ENCODE measurements at places on chromosomes 13 and 19.

GRCh38 chr19:32862173-32862572, 7.4 kb downstream of the SLC7A9 start:
- DNase-seq: no peak

GRCh38 chr13:29956853-29957252, 106.4 kb upstream of the UBL3 start:
- no peak for DNase-seq

- DNase-seq: peak; percentile 3
Observed at GRCh38 chr13:72071713-72072112, 204.7 kb upstream of the DACH1 start.

DNA sequence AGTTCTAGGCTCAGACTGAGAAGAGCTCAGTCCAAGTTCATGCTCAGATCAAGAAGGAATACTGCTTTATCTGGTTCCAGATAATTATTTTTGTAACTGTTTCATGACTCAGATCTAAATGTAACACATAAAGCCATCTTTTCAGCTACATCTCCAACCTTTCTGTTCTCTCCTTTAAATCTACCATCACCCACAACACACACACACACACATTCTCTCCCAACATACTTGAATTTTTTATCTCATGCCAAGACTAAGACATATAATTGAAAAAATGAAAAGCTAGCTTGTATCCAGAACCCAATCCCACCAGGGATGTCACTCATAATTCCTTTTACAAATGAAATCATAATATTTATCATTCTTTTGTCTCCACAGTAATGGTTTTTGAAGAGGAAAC, 7.6 kb downstream of the KATNAL1 start:
- DNase-seq: no peak

- DNase-seq: no peak
Observed at GRCh38 chr13:89363144-89363543, 1692.0 kb downstream of the SLITRK5 start.

- DNase-seq: peak; percentile 5
Observed at GRCh38 chr19:32318884-32319520, 26.4 kb upstream of the ZNF507 start.

DNA sequence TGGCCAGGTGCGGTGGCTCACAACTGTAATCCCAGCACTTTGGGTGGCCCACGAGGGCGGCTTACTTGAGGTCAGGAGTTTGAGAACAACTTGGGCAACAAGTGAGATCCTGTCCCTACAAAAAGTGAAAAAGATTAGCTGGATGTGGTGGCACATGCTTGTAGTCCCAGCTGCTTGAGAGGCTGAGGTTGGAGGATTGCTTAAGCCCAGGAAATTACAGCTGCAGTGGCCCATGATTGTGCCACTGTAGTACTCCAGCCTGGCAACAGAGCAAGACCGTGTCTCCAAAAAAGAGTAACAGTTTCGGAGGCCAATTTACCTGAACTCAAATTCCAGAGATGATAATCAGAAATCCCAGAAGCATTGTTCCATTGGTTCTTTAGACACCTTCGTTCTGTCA, 4.4 kb downstream of the ZNF473 start:
- no peak for DNase-seq

DNA sequence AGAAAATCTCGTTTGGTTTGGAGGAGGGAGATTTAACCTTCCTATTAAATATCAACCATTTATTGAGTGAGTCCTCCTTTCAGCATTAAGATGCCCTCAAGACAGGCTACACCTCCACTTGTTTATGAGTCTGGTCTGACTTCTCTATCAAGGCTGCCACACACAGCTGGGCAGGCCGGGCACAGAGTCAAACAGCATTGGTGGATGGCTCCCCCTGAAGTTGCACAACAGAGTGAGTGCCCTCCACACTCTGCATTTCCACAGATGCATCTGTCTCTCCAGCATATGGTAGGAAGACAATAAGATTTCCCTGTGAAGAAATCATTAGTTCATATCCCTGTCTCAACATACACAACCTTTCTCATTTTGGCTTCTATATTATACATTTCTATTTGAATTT, 31.4 kb downstream of the PHF11 start:
- no peak for DNase-seq

DNA sequence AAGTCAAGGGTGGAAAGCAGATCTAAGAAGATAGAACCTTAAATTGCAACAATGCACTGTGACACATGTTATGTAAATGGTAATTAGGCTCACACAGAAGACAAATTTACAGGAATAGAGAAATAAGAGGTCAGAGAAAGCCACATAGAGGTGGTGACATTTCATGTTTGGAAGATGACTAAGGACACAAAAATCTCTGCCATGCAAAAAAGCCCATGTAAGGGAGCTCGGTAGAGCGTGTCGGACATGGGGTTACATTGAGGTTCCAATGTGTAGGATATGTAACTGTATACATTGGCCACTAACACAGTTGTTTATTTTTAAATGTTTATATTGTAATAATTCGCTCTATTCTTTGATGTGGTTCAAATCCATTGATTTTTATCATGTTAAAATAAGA, 33.7 kb downstream of the SUGT1 start:
- DNase-seq: peak; percentile 57

DNA sequence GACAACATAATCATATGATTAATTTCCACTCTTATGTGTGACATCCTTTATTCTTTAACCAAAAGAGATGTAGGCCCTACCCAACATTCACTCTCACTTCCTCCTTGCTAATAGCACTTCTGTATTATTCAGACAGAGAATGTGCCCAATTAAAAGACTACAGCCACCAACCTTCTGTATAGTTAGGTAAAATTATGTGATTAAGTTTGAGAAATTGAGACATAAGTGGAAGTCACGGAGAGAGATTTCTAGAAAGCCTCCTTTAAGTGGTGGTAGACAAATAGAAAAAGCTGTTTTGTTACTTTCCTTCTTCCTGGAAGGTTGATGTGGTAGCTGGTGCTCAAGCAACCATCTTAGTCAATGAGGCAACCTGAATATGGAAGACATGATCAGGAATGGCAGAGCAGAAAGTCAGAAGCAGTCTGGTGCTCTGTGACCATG, 14.8 kb downstream of the EPSTI1 start:
- no peak for DNase-seq

DNA sequence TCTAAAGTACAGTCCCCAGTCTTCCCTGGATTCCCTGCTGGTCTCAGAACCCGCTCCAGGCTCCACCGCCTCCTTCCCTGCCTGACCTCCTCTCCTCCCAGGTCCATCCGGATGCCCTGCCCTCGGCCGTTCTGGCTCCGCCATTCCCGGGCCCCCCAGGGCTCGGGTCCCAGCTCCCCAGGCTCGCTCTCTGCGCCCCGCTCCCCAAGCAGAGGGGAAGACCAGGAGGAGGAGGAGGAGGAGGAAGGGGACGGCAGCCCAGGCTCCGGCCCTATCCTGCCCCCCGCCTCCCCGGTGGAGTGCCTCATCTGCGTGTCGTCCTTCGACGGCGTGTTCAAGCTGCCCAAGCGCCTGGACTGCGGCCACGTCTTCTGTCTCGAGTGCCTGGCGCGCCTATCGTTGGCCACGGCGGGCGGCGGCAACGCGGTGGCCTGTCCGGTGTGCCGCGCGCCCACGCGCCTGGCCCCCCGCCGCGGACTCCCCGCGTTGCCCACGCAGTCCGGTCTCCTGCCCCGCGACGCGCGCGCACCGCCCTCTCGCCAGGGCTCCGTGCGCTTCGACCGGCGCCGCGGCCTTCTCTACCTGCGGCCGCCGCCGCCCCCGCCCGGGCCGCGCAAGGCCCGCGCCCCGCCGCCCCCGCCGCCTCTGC, 647 bp downstream of the RNF225 start:
- peak; percentile 17 for DNase-seq

GRCh38 chr19:35389192-35389861, 18.5 kb downstream of the GPR42 start:
- no peak for DNase-seq

DNA sequence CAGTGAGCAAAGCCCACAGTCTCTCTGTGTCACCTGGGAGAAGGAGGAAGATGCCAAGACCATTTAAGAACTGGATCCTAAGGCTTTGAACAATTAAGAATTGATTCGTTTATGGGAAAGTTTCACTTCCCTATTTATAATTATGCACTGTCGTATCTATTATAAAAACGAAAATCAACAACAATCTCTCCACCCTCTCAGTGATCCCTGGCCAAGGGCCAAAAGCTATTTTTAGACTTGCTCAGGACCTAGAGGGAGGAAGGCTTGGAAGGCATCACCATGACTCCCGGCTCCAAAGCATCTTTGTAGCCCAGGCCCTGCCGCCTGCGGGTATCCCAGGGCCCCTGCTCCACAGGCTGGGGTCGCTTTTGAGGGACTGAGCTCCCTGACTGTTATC, 1.3 kb downstream of the RHPN2 start:
- no peak for DNase-seq

GRCh38 chr19:14265290-14266036, 59.5 kb upstream of the ADGRL1 start:
- no peak for DNase-seq

GRCh38 chr13:94967183-94968039, 255.1 kb upstream of the SOX21 start:
- DNase-seq: peak; percentile 19

- no peak for DNase-seq
Observed at GRCh38 chr19:38020311-38020710, 113.3 kb downstream of the SIPA1L3 start.

DNA sequence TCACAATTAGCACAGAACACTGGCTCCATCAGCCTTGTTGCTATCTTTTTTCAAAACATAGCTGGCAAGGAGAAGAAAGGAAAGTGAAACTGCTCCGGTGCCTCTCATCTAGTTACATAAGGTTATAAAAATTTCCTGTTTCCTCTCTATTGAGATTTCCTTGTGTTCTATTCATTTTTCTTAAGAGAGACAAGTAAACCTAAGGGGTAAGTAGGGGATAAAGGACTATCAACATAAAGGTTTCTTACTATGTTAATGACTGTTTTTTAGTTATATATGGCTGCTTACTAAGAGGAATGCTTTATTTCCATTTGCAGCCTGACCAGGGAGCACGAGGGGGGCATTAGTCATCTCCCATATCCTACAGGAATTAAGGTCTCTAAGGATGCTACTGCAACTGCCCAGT, 73.2 kb upstream of the MLNR start:
- peak; percentile 75 for DNase-seq

DNA sequence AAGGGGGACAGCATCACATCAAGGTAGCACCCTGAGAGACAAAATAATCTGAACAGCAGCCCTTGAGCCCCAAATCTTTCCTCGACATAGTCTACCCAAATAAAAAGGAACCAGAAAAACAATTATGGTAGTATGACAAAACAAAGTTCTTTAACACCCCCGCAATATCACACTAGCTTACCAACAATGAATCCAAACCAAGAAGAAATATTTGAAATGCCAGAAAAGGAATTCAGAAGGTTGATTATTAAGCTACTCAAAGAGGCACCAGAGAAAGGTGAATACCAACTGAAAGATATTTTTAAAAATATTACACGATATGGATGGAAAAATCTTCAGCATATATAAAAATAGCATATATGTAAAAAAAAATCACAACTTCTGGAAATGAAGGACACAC, 252.9 kb upstream of the SLITRK6 start:
- no peak for DNase-seq

DNA sequence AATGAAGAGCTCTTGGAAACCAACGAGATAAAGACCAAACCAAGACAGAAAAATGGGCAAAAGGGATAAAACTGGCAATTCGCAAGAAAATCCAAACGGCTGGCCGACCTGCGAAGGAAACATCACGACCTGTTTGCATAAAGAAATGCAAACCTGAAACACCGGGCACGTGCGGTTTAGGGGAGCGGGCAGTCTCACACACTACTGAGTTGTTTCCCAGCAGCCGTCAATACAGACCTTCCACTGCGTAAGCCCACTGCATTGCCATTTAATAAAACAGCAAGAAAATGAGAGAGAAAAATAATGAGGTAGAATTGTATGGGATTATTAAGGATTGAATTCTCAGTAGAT, 642 bp upstream of the PEG3 start:
- no peak for DNase-seq

GRCh38 chr13:39875111-39875987, 219.9 kb downstream of the COG6 start:
- DNase-seq: no peak

Measured in choroid plexus epithelial cell (primary cell).